AG08396 (cell line): ENCODE measurements at places on chromosomes 5 and 9.

DNA sequence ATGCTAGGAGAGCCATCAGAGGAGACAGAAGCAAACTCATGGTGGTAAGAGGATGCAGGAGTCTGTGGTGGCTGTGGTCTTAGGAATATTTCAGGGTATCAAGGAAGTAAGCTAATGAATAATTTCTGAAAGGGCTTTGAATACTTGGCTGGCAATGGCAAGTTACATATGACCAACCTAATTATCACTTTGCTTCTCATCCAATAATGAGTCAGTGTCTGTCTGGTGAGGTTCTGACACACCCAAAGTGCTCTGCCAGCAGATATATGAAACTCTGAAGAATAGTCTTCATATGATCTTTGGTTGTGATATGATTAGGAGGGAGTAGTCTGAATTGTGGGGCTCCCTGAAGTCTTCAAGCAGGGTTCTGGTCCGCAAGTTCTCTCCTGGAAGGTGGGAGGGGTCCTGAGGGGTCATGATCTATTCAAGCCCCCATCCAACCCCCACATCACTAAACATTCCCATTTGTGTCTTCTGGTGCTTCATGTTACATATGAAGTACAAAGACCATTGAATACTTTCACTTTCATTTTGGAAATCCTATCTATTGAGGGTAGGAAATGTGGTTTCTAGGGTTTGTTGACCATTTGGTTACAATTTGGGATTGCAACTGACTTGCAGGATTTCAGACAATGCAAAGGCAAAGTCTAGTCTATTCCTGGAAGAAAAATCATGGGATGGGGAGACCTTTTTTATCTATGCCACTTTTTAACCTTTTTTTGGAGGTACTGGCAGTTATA lies 199.9 kb upstream of the CDKN2B start:
- no peak for DNase-seq

DNA sequence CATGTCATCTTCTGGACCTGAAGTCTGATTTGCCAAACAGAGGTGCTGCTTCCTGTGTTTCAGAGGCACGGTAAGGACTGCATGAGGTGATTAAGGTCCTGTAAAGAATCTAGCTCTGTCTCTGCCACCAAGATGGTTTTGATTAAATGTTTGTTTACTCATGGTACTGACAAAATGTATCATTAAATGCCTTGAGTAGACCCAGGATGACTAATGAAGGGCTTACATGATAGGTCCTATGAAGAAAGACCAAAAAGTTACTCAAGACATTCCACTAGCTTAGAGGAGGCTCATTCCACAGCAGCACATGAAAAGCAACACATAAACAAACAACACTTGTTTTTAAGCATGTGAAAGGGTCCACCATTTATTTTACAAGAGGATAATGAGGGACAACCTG lies 100.9 kb downstream of the BOD1 start:
- peak; percentile 62 for DNase-seq

- DNase-seq: no peak
Observed at GRCh38 chr9:98906273-98907040, 37.2 kb upstream of the COL15A1 start.

DNA sequence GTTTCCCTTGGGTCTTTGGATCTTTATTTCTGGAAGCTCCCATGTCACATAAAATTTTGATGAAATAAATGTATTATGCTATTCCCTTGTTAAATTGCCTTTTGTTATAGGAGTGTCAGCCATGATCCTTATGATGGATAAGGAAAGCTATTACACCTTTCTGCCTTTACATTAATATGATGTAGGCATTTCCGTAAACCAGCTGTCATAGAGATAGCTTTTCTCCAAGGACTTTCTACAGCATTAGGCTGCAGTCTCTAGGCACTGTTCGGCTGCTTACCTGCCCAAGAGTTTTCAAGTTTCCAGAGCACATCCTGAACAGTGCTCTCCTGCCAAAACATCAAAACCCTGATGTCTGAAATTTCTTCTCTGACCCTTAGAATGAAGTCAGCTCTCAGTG lies 87.4 kb downstream of the HAPLN1 start:
- DNase-seq: no peak

- DNase-seq: no peak
Observed at GRCh38 chr5:130747556-130747955, 417.5 kb downstream of the HINT1 start.

- no peak for DNase-seq
Observed at GRCh38 chr9:14027116-14027800, 286.7 kb downstream of the NFIB start.

GRCh38 chr5:157217289-157218024 lies 36.8 kb downstream of the ITK start:
- DNase-seq: no peak

- DNase-seq: no peak
Observed at GRCh38 chr5:111901296-111901695, 144.3 kb upstream of the NREP start.

DNA sequence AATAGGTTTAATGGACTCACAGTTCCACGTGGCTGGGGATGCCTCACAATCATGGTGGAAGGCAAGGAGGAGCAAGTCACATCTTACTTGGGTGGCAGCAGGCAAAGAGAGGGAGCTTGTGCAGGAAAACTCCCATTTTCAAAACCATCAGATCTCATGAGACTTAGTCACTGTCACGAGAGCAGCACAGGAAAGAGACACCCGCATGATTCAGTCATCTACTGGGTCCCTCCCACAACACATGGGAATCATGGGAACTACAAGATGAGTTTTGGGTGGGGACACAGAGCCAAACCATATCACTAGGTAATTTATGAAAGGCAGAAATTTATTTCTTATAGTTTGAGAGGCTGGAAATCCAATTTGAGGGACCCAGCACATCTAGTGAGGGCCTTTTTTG lies 40.0 kb downstream of the MTREX start:
- DNase-seq: no peak

GRCh38 chr9:95157481-95158151 lies 159.9 kb downstream of the FANCC start:
- DNase-seq: peak; percentile 43

DNA sequence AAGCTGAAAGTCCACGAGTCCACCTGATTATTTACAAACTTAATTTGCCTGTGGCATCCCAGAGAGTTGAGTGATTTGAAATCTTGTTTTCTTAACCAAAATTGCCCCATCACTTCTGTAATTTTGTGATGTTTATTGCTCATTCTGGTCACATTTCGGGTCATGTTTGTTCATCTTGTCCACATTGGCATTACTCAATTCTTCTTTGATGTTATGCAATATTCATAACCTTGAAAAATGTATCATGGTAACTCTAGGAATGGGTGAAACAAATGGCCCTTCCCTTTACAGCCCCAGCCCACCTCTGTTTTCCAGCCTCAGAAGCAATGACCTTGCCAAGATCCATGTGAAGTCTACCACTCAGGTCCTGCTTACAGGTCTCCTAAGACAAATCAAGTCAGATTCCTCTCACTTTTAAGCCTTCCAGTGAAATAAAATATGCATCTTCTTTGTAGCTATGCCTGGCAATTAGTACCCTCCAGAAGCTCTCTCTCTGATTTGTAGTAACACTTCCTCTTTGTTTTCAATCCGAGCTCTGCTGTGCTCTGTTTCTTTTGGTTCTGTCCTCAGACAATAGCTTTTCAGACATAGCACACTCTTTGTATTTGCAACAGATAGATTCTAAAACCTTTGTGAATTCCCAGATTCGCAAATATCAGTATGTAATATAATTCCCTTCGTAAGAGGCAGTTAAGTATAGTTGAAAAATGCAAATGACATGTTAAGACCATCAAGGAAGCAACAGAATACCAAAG lies 330.3 kb upstream of the IRX1 start:
- no peak for DNase-seq
